ENCODE measurements at places on chromosomes 1 and 21. TPM values are rescaled to one million over a fixed set of nuclear protein-coding genes. Genes with fewer than 3 reads are reported as not detected.
A peak's percentile ranks its signal among the peaks of the same experiment; 100 is the strongest.

The RCSD1 gene
- total RNA-seq, result 0.38 TPM

The VASH2 gene
- total RNA-seq, result 30.6 TPM

The PDE9A gene
- total RNA-seq, result 45.9 TPM

The FCAMR gene
- not detected for total RNA-seq

The ARHGAP29 gene
- 32.9 TPM for total RNA-seq

The ZNF695 gene
- total RNA-seq, result 25.2 TPM

The IL19 gene
- total RNA-seq, result not detected

The REN gene
- not detected for total RNA-seq

The SLC1A7 gene
- total RNA-seq, result 2.3 TPM

GRCh38 chr21:10430005-10430404, 91.4 kb upstream of the TPTE start:
- H3K27ac ChIP-seq, result no peak overlapping the region
- peak overlapping the region; percentile 4 for H3K4me3 ChIP-seq
- H3K36me3 ChIP-seq, result no peaks in the 10 kb centered on the region
- no peak for DNase-seq

- H3K4me1 ChIP-seq, result no peaks in the 10 kb centered on the region
- H3K27ac ChIP-seq, result no peak overlapping the region
- no peak overlapping the region for H3K4me3 ChIP-seq
Observed at GRCh38 chr1:43421976-43422750, 31.6 kb downstream of the HYI start.

DNA sequence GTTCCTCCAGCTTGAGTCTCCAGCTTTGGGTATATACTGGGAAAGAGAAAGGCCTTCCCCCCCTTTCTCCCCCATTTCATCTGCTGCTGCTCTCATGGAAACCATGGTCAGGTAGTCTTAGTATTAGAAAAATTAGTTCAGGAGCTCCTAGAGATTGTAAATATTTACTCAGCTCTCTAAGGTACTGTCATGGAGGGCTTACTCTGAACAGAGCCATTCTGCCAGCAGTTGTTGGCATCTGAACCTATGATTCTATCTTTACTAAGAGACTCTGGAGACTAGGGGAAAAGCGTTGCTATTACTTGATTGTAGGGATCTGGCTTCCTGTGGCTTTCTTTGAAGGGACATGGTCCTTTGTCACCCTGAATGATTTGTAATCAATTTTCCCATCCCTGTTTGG, 6.1 kb downstream of the INTS3 start:
- no peaks in the 10 kb centered on the region for H3K27me3 ChIP-seq
- H3K4me3 ChIP-seq, result no peak overlapping the region
- no peak overlapping the region for H3K27ac ChIP-seq
- DNase-seq, result no peak
- peaks cover 41% of the 10 kb centered on the region for H3K36me3 ChIP-seq

DNA sequence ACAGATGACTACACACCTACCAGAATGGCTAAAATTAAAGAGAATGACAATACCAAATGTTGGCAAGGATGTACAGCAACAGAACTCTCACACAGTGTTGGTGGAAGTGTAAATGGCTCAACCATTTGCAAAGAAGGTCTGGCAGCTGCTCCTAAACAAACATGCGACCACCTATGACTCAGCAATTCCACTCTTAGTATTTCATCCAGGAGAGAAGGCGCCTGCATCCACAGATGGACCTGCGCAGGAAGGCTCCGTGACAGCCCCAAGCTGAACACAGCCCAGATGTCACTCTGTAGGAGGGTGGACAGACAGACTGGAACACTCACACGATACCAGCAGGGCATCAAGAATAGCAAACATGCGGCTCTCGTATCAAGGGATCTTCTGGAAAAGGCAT, 6.7 kb downstream of the PTTG1IP start:
- H3K36me3 ChIP-seq, result peaks cover 48% of the 10 kb centered on the region
- peak overlapping the region; percentile 2 for H3K4me3 ChIP-seq
- no peak for DNase-seq

GRCh38 chr1:60171801-60172200, 98.2 kb upstream of the C1orf87 start:
- H3K27ac ChIP-seq, result no peak overlapping the region
- no peak for DNase-seq
- no peaks in the 10 kb centered on the region for H3K4me1 ChIP-seq
- H3K27me3 ChIP-seq, result no peaks in the 10 kb centered on the region

GRCh38 chr1:99956755-99957154, 13.0 kb upstream of the SLC35A3 start:
- no peaks in the 10 kb centered on the region for H3K27me3 ChIP-seq
- H3K4me3 ChIP-seq, result peak overlapping the region; percentile 28
- no peaks in the 10 kb centered on the region for H3K36me3 ChIP-seq
- DNase-seq, result no peak
- no peaks in the 10 kb centered on the region for H3K4me1 ChIP-seq
- no peak overlapping the region for H3K27ac ChIP-seq

DNA sequence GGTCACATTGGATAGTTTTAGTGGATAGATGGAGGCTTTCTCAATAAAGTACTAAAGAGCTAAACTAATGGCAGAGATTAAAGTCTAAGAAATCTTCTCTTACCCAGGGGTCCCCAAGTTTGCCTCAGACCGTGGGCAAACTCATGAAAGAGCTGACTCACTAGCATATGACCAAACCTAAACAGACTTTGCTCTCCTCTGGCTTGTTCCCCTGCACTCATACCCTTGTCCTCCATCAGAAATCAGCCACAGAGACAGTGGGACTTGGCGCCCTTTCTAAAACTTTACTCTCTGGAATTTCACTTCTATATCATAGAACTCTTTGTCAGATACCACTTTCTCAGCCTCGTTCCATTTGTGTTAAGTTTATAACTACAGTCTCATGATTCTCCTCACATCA, 17.0 kb upstream of the HSD3B2 start:
- no peaks in the 10 kb centered on the region for H3K36me3 ChIP-seq
- H3K27ac ChIP-seq, result no peak overlapping the region
- H3K27me3 ChIP-seq, result no peaks in the 10 kb centered on the region
- no peaks in the 10 kb centered on the region for H3K4me1 ChIP-seq
- no peak overlapping the region for H3K4me3 ChIP-seq

GRCh38 chr21:44753357-44753756, 42.0 kb upstream of the TSPEAR start:
- peak; percentile 25 for DNase-seq
- H3K36me3 ChIP-seq, result no peaks in the 10 kb centered on the region
- no peaks in the 10 kb centered on the region for H3K4me1 ChIP-seq
- no peak overlapping the region for H3K4me3 ChIP-seq
- H3K27me3 ChIP-seq, result no peaks in the 10 kb centered on the region
